ENCODE measurements at places on chromosomes 7 and 10. TPM values are rescaled to one million over a fixed set of nuclear protein-coding genes. Genes with fewer than 3 reads are reported as not detected.

DNA sequence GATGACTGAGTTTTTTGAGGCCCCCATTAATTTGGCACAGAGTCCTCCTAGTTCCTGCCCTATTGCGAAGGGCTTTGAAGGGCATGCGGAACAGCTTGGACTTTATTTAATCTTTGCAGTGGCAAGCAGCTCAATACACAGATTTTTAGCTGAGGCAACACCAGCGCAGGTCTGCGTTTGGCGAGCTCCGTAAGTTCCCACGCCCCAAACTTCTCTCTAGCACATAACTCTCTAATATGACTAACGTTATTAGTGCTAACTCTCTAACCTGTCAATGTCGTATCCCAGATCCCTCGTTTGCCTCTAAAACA lies 366 bp upstream of the TAF3 start:
- no peaks in the 10 kb centered on the region for H3K36me3 ChIP-seq
- no peaks in the 10 kb centered on the region for H3K27me3 ChIP-seq
- H3K4me3 ChIP-seq: peak overlapping the region; percentile 96
- peak overlapping the region; percentile 83 for H3K27ac ChIP-seq
- no peak for DNase-seq

GRCh38 chr7:64618785-64619456 lies 47.0 kb upstream of the ZNF107 start:
- H3K4me3 ChIP-seq: no peak overlapping the region
- no peaks in the 10 kb centered on the region for H3K4me1 ChIP-seq
- H3K27ac ChIP-seq: no peak overlapping the region
- H3K27me3 ChIP-seq: no peaks in the 10 kb centered on the region

DNA sequence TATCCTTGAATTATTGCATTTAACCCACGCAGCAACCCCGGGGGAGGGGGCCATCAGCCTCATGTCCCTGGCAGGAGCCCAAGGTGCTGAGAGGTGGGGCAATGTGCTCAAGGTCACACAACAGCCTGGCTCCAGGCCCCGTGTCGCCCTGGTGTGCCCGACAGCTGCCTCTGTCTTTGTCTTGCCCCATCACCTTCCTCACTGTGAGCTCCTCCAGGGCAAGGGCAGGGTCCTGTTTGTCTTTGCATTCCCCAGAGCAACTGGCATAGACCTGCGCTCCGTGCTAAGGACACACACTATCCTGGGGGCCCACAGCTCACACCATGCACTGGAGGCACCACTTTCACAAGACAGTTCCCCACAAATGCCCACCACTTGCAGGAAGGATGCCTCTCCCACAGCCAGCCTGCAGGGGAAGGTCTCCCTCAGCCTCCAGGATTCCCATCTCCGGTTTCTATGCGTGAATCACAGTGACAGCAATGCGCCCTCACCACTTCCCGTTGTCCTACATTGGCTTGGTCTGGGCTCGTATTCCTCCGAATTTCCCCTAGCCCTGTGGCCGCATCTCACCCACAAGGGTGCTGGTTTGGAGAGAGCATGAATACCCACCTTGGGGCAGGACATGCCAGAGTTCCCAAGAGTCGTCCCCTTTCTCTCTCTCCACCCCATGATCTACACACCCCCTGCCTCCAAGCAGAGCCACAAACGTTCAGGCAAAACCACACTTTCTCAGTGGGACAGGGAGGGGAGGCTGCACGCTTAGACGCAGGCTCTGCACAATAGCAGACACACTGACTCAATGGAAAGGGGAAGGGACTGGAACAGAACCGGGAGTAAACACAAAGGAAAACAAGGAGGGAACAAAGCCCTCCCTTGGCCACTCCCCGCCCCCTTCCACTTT lies 10.3 kb downstream of the ITPRIP start:
- peak overlapping the region; percentile 99 for H3K27ac ChIP-seq
- H3K4me3 ChIP-seq: peak overlapping the region; percentile 51
- DNase-seq: no peak

GRCh38 chr7:16905300-16906044 lies 23.7 kb upstream of the AGR3 start:
- no peaks in the 10 kb centered on the region for H3K36me3 ChIP-seq
- H3K27me3 ChIP-seq: no peaks in the 10 kb centered on the region
- no peak overlapping the region for H3K27ac ChIP-seq
- no peak for DNase-seq
- no peak overlapping the region for H3K4me3 ChIP-seq

- H3K4me3 ChIP-seq: peak overlapping the region; percentile 88
- no peaks in the 10 kb centered on the region for H3K36me3 ChIP-seq
- peak; percentile 34 for DNase-seq
- peak overlapping the region; percentile 98 for H3K27ac ChIP-seq
- peaks cover 32% of the 10 kb centered on the region for H3K4me1 ChIP-seq
Observed at GRCh38 chr7:135558337-135558767, 635 bp downstream of the NUP205 start.

DNA sequence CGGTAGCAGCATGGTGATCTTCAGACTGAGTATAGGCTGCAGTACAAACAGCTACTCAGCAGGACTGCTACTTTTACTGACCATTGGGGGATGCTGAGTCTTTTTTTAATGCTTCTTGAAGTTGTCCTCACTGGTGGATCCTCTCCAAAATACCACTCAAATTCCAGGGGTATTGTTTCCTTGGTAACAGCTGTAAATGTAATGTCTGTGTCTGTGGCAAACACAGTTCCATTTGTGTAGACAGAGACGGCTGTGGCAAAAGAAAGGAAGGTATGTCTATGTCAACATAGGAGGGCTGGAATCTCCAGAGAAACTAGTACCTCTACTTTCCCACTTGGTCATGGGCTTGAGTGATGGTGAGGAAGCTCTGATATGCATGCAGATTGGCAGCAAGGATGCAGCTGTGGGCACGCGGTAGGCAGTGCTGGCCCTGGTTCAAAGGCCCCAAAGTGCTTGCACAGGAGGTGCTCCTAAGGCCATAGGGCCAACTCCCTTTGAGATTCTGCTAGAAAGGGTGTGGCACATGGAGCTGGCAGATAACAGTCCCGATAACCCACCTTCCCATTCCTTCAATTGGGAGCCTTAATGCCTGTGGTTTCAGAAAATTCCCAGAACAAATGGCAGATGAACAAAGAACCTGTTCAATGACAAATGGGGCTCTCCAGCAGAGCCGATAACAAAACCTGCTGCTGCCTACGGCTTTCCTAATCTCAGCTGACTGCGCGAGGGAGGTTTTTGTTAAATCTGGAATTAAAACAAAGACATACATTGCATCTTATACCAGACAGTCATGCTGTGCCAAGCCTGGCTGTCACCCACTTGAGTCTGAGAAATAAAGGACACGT lies 43.0 kb downstream of the PKD1L1 start:
- no peaks in the 10 kb centered on the region for H3K27me3 ChIP-seq
- DNase-seq: no peak
- no peak overlapping the region for H3K4me3 ChIP-seq

- H3K36me3 ChIP-seq: no peaks in the 10 kb centered on the region
- no peak overlapping the region for H3K4me3 ChIP-seq
- H3K27me3 ChIP-seq: peaks cover 7% of the 10 kb centered on the region
- no peak for DNase-seq
Observed at GRCh38 chr10:105843786-105844185, 1202.7 kb downstream of the SORCS3 start.

GRCh38 chr10:111344804-111345203 lies 268.0 kb downstream of the ADRA2A start:
- no peak for DNase-seq
- no peak overlapping the region for H3K4me3 ChIP-seq
- H3K27me3 ChIP-seq: peaks cover 18% of the 10 kb centered on the region

DNA sequence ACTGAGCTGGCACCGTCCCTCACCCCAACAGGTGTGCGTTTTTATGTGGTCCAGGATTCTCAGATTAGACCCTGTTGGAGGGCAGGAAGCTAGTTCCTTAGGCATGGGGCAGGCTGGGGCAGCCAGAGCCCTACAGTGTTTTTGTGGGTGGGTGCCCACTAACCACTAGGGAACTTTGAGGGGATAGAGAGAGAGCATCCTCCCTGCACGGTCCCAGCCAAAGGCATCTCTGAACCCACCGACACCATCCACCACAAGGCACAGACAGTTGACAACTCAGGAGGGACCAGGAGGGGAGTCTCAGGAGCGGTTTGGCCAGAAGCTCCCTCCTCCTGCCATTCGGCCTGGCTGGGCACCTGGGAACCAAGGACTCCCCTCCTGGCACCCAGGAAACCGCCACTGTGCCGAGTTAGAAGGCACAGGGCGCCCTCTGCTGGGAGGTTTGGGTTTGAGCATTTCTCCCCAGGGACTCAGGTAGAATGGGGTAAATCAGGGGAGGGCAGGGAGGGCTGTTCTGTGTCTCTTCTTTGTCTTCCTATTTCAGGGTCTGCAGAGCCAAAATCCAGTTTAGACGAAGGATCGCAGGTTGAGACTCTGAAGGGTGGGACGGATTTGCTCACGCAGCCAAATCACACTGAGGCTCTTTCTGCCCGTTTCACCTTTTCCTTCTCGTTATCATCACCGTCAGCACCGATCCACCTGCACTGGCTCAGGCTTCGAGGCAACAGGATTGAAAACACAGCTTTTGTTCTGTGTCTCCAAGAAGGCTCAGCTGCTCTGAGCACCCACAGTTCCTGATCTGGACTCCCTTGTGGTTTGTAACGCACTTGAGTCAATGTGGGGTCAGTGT lies 84.8 kb upstream of the COL13A1 start:
- no peak overlapping the region for H3K27ac ChIP-seq
- peaks cover 5% of the 10 kb centered on the region for H3K27me3 ChIP-seq
- no peak for DNase-seq
- H3K4me1 ChIP-seq: peaks cover 18% of the 10 kb centered on the region
- no peak overlapping the region for H3K4me3 ChIP-seq

- no peaks in the 10 kb centered on the region for H3K4me1 ChIP-seq
- DNase-seq: no peak
- H3K27ac ChIP-seq: no peak overlapping the region
- no peaks in the 10 kb centered on the region for H3K27me3 ChIP-seq
Observed at GRCh38 chr10:52082307-52082706, 231.8 kb upstream of the DKK1 start.

GRCh38 chr10:1643908-1644179 lies 93.5 kb downstream of the ADARB2 start:
- no peak overlapping the region for H3K4me3 ChIP-seq
- no peak overlapping the region for H3K27ac ChIP-seq
- H3K36me3 ChIP-seq: no peaks in the 10 kb centered on the region
- peaks cover 16% of the 10 kb centered on the region for H3K27me3 ChIP-seq
- no peak for DNase-seq
- no peaks in the 10 kb centered on the region for H3K4me1 ChIP-seq

- peak overlapping the region; percentile 63 for H3K27ac ChIP-seq
- peaks cover 67% of the 10 kb centered on the region for H3K36me3 ChIP-seq
- peak overlapping the region; percentile 78 for H3K4me3 ChIP-seq
Observed at GRCh38 chr7:123552641-123553040, 5.0 kb downstream of the NDUFA5 start.

GRCh38 chr10:1110674-1111119 lies 54.5 kb downstream of the WDR37 start:
- peak overlapping the region; percentile 24 for H3K27ac ChIP-seq
- H3K27me3 ChIP-seq: no peaks in the 10 kb centered on the region
- peaks cover 44% of the 10 kb centered on the region for H3K4me1 ChIP-seq
- H3K4me3 ChIP-seq: no peak overlapping the region
- no peak for DNase-seq

- no peaks in the 10 kb centered on the region for H3K36me3 ChIP-seq
- H3K4me1 ChIP-seq: peaks cover 82% of the 10 kb centered on the region
- H3K4me3 ChIP-seq: no peak overlapping the region
- no peak for DNase-seq
- no peaks in the 10 kb centered on the region for H3K27me3 ChIP-seq
- no peak overlapping the region for H3K27ac ChIP-seq
Observed at GRCh38 chr7:101880282-101881054, 63.0 kb downstream of the CUX1 start.

DNA sequence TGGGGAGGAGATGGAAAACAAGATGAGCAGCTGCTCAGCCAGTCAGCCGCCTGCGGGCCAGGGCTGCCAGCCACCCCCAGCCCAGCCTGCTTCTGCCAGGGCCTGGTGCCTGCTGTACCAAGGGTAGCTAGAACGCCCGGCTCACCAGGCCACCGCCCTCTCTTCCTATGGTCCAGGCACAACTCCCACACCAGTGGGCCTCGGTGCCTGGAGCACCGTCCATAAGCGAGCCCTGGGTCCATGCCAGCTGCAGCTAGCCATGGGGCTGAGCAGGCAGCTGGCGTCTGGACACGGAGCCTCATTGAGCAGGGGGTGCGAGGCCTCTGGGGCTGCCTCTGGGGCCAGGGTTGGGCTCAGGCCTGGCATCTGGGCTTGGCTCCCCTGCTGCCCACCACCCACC lies 8.5 kb upstream of the RABGEF1 start:
- peaks cover 18% of the 10 kb centered on the region for H3K36me3 ChIP-seq
- no peak overlapping the region for H3K4me3 ChIP-seq
- peaks cover 1% of the 10 kb centered on the region for H3K4me1 ChIP-seq
- no peak overlapping the region for H3K27ac ChIP-seq
- no peaks in the 10 kb centered on the region for H3K27me3 ChIP-seq

GRCh38 chr7:115216652-115217051 lies 294.8 kb downstream of the MDFIC start:
- no peaks in the 10 kb centered on the region for H3K36me3 ChIP-seq
- DNase-seq: no peak
- no peak overlapping the region for H3K4me3 ChIP-seq

DNA sequence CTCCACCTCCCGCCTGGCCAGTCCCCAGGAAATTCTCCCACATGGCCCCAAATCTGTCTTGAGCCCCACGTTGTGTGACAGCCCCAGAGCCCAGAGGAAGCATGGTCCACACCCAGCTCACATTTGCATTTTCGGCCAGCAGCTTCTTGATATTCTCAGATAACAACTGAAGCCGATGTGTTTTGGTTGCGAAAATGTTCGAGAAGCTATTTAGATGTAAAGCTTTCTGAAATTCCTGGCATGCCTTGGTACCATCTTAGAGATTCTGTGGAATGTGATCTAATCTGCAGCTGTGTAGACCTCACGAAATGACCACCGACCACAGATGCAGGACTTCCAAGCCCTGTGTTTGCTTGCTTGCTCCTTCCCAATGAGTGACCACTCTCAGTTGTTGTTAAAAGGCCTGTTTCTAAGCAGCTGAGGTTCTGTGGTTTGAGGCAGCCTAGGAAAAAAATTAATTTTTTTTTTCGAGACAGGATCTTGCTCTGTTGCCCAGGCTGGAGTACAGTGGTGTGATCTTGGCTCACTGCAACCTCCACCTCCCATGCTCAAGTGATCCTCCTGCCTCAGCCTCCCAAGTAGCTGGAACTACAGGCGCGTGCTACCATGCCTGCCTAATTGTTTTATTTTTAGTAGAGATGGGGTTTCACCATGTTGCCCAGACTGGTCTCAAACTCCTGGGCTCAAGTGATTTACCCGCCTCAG lies 8.8 kb downstream of the SLC4A2 start:
- peaks cover 91% of the 10 kb centered on the region for H3K36me3 ChIP-seq
- DNase-seq: no peak
- H3K4me1 ChIP-seq: peaks cover 16% of the 10 kb centered on the region
- H3K4me3 ChIP-seq: no peak overlapping the region

GRCh38 chr10:807163-807957 lies 117.9 kb upstream of the DIP2C start:
- no peak overlapping the region for H3K4me3 ChIP-seq
- H3K27ac ChIP-seq: no peak overlapping the region
- peaks cover 55% of the 10 kb centered on the region for H3K36me3 ChIP-seq
- H3K4me1 ChIP-seq: peaks cover 33% of the 10 kb centered on the region

CHCHD3 gene
- total RNA-seq: 209 TPM

DUS4L gene
- total RNA-seq: 8.0 TPM

ZNF425 gene
- total RNA-seq: 0.58 TPM
